Peyer's patch (tissue), 4 donors: ENCODE measurements at places on chromosomes 1 and 21.

DNA sequence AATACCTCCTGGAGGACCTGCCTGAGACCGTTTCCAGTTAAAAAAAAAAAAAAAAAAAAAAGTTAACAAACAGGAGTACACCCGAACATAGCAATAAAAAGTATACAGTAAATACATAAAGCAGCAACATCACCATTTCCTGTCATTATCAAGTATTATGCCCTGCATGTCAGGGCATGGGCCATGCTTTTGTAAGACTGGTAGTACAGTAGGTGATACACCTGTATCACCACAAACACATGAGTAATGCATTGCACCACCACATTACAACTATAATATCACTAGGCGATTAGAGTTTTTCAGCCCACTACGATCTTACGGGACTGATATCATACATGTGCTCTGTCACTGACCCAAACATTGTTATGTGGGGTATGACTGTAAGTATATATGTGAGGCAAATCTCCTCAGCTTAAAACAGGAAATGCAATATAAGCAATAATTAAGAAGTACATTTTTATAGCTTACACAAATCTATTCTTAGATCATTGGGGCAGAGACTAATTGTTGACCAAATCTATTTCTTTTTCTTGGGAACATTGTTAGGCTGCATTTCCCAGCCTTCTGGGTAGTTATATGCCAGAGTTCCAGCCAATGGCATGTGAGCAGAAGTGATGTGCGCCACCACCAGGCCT is 98.1 kb downstream of the PLD5 start:
- no peak for DNase-seq

GRCh38 chr1:226635456-226635941 is 86.9 kb downstream of the STUM start:
- DNase-seq = peak; percentile 58

- no peak for DNase-seq
Measured at GRCh38 chr1:38533772-38534472, 325.6 kb downstream of the RRAGC start.

- no peak for DNase-seq
Measured at GRCh38 chr1:53963460-53963859, 17.3 kb downstream of the LRRC42 start.

DNA sequence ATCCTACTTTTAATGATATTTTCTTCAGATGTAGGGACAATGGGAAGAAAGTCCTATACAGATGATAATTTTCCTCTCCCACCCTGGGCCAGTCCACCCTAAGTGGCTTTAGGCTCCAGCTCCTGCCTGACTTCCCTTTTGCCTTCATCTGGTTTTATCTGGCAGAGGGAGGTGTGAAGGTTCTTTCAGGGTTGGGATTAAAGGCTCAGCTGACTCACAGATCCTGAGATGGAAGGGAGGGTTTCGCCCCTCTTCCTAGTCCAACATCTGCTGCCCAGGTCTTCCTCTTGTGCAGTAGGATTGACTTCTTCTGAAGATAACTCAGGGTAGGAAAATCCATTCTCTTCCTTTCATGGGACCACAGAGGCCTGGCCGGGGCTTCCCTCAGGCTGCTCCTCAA is 362.4 kb upstream of the KAZN start:
- DNase-seq = no peak

GRCh38 chr1:4626560-4627319 is 27.7 kb upstream of the AJAP1 start:
- DNase-seq = no peak

DNA sequence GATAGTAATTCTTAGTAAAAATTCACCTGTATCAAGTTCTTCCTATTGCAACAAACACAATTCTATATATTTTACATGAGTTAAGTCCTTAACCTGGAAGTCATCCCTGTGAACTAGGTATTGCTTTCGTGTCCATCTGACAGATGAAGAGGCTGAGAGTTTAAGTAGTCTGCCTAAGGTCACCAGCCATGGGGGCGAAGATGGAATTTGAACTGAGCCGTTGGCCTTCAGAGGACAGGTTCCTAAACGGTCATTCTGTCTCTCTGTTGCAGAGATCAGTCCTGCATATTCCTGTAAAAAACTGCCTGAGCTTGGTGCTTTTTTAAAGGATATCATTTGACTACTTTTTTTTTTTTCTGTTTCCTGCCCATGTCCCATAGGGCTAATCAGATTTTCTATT is 10.2 kb upstream of the POFUT2 start:
- no peak for DNase-seq

GRCh38 chr1:162631546-162632191 is 595 bp upstream of the DDR2 start:
- DNase-seq = no peak

GRCh38 chr1:229380536-229381160 is 37.8 kb upstream of the CCSAP start:
- DNase-seq = no peak

DNA sequence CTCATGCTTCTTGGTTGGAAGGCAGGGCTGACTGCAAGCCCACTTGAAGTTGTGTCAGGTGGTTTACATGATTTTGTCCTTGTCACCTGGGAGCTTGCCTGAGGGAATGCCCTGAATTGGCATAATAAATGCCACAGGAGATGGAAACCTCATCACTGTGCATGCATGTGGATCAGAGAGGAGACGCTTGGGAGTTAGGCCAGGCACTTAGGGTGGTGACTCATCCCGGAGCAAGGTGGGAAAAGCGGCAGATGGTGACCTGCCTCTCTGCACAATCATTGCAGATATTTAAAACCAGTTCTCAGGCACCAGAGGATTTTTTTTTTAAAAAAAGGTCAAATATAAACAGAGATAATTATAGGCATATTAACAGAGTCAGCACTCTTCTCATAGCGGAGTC is 202.2 kb upstream of the KIAA0040 start:
- no peak for DNase-seq

- peak; percentile 65 for DNase-seq
Measured at GRCh38 chr1:31701091-31701736, 2.6 kb downstream of the COL16A1 start.

- DNase-seq = no peak
Measured at GRCh38 chr1:182848736-182849135, 9.6 kb downstream of the DHX9 start.

DNA sequence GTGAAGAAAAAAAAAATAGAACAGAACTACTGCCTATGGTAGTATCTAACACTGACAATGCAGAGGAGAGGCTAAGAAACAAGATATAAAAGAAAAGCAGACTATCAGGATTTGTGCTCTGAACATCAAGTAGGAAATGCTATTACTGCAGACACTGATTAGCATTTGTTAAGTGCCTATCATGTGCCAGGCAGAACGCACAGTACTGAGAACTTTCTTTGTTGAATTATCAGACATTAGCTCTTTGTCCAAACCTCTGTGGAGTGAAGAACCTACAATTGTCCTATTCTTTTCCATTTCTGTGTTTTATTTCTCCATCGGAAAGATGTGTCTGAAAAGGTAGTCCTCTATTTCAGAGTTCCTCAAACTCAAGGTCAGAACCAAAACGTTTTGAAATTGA is 30.5 kb upstream of the DISP1 start:
- no peak for DNase-seq

DNA sequence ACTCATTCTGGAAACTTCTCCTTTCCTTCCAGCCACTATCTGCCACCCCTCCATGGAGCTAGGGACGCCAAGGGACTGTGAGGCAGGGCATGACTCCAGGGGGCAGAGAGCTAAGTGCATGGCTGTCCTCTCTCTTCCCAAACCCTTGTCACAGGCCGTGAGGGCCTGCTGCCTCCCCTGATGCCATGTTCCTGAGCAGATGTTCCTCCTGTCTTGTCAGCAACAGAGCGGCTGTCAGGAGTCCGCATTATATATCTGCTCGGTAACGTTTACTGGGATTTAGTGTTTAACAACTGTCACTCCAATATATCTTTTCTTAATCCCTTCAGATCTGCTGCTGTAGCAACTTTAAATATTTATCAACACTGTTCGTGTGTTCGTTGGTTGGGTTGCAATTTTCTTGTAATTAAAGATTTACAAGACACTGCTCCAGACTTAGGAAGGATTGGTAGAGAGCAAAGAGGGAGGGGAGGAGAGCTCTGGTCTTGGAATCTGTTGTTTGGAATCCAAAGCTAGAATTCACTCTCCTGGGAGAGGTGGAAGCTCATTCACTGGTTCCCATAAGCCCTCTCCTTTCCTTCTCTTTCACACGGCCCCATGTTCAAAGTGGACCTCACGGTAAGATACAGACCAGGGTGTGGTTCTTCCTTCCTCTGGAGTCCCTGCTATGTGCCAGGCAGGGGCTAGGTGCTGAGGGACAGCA is 76.2 kb downstream of the MDM4 start:
- no peak for DNase-seq

DNA sequence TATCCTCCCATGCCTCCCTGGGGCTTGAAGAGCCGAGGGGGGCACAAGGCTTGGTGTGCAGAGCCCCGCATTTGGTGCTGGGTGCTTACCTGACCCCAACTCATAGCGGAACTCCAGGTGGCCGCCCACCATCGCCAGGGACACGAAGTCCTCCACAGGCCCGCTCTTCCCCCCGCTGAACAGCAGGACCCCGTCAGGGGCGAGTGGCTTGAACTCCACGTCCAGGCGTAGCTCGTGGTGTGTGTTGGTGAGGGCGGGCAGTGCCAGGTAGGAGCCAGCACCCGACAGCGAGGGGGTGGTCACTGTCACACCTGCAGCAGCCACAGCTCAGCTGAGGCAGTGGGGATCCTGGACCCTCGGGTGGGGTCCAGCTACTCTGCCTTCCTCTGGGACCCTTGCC is 17.2 kb downstream of the LDLRAD2 start:
- DNase-seq = no peak

- peak; percentile 45 for DNase-seq
Measured at GRCh38 chr1:117654493-117655219, 48.8 kb downstream of the TENT5C start.

- no peak for DNase-seq
Measured at GRCh38 chr1:221991221-221991620, 249.3 kb upstream of the DUSP10 start.

GRCh38 chr1:228768355-228769000 is 33.2 kb downstream of the RHOU start:
- DNase-seq = no peak

DNA sequence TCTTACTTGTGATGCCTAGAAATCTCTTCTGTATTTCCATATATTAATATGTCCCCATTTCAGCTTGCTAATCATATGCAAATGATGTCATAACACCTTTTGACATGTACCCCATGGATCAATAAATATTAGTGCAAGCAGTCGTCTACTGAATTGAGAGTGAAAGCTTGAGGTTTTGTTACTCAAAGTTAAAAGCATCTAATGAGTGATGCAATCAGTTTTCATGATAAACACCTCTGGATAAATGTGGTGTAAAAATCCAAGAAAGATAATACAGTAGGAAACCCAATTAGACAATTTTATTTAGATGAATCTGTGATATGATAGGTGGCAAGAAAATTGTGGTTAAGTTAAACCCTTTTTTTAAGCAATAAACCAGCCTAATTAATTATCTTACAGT is 141.2 kb upstream of the DMRTA2 start:
- DNase-seq = no peak

DNA sequence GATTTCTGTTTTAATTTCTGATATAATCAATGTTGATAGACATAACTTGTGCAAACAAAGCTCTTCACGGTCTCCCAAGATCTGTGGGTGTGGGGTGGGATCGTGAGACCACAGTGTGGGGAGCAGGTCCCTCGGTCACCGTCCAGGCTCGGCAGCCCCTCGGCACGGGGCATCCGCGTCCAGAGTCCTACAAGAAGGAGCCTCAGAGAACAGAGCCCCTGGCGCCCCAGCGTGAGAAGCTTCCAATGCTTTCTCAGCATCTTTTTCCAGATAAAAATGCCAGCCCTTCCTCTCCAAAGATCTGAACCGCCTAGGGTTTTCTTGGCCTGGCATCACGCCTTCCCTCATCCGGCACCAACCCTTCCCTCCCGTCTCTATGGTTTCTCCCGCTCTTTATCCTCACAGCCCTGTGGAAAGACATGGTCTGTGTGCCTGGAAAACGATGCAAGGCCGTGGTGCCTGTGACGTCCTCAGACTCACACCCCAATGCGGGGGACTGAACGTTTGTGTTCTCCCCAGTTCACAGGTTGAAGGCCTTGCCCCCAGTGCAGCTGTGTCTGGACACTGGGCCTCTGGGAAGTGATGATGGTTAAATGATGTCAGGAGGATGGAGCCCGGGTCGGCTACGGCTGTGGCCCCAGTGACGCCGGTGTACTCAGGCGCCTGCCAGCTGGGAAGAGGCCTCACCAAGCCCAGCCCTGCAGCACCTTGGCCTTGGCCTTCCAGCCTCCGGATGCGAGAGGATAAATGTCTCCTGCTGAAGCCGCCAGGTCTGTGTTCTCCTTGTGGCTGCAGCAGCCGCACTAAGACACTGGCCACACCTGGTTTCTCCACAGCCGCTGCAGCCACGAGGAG is 45.9 kb upstream of the COL6A2 start:
- no peak for DNase-seq

GRCh38 chr1:209458921-209459320 is 124.6 kb upstream of the CAMK1G start:
- no peak for DNase-seq

- peak; percentile 93 for DNase-seq
Measured at GRCh38 chr1:11650331-11650991, 3.8 kb downstream of the FBXO2 start.

DNA sequence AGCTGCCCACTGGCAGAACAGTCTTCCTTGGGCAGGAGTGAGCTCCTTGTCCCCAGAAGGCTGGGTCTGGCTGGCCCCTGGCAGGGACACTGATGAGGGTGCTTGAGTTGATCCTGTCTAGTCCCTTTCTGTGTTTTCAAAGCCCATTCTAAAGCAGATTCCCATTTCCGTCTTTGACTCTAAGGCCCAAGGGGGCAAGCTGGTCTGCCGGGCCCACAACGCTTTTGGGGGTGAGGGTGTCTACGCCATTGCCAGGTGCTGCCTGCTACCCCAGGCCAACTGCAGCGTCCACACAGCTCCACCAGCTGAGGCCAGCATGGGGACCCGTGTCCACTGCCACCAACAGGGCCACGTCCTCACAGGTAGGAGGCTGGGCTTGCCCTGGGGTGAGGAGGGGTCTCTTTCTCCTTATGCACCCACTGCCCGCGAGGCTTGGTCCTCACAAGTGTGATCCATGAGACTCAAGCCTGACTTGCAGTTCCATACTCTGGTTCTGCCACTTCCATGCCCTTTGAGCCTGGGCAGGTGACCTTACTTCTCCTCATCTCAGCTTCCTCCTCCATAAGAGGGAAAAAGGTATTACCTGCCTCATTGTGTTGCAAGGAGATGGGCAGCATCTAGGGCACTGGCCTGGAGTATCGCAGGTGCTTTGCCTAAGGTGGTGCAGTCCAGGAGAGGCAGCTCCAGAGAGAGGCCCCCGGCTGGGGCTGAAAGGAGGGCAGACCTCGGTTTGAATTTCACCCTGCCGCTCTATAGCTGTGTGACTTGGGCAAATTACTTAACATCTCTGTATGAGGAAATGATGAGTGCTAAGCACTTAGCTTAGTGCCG is 20.2 kb downstream of the PCSK9 start:
- DNase-seq = no peak
